DND-41 (cell line): ENCODE measurements at places on chromosomes 16 and 17.
A peak's percentile ranks its signal among the peaks of the same experiment; 100 is the strongest.

DNA sequence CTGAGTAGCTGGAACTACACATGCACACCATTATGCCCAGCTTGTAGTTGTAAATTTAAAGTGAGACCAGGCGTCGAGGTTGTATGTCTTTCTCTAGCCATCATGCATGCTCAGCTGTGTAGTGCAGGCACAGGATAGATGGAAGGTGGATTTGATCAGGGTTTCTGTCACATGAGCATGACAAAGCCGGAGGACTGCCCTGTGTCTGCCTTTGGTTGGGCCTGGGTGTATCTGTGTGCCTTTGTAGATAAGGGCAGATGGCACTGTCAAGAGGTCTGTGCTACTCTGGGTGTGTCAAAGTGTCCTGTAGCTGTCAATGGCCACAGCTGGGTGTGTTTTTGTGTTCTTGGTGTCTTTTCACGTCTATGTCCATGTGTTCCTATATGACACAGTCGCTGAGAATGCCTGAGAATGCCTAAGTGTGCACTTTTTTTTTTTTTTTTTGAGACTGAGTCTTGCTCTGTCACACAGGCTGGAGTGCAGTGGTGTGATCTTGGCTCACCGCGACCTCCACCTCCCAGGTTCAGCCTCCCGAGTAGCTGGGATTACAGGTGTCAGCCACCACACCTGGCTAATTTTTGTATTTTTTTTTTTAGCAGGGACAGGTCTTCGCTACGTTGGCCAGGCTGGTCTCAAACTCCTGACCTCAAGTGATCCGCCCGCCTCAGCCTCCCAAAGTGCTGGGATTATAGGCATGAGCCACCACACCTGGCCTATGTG lies 4.1 kb upstream of the NAGS start:
- DNase-seq, result no peak

DNA sequence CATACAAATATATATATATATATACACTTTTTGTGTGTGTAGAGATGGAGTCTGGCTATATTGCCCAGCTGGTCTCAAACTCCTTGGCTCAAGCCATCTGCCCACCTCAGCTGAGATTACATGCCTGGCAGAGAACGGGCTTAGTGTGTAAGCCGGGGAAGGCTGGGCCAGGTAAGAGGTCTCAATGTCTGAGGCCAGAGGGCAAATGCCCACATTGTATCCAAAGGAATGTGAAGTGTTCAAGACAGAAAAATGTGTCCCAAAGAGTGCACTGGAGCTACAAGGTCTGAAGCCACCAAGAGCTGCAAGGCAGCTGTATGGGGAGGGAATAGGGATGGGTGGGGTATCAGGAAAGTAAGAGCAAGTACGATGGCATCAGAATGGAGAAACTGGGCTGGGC lies 8.8 kb downstream of the CD2BP2 start:
- DNase-seq, result no peak

- no peak for DNase-seq
These were observed 809 bp upstream of the RAB34 start for GRCh38 chr17:28718333-28719020.

DNA sequence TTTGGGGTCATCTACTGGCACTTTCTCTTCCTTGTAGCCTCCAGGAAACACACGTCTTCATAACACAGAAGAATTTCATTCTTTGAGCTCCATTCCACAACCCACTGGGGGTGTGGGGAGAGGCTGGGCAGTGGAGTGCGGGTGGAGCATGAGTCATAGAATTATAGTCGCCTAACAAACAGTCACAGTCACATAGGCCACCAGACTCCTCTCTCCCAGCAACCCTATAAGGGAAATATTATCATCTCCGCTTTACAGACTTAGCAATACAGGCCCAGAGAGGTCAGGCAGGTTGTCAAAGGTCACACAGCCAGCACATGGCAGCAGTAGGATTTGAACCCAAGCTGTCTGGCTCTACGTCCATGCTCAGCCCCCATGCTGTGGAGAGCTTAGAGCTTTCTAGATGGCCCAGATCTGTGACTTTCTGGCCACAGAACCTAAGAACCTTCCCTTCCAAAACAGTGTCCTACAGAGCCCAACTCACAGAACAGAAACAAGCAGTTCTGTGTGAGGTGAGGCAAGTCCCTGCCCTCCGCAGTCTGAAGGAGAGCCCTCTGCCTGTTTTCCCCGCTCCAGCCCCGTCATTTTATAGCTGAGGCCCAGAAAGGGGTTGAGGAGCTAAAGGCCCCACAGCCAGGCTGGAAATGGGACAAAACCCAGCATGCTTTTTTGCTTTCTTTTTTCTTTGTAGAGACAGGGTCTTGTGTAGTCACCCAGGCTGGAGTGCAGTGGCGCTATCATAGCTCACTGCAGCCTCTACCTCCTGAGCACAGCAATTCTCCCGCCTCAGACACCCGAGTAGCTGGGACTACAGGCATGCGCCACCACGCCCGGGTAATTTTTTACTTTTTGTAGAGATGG lies 10.7 kb upstream of the LITAF start:
- no peak for DNase-seq

GRCh38 chr17:78993241-78993956 lies 13.7 kb upstream of the LGALS3BP start:
- peak; percentile 55 for DNase-seq

DNA sequence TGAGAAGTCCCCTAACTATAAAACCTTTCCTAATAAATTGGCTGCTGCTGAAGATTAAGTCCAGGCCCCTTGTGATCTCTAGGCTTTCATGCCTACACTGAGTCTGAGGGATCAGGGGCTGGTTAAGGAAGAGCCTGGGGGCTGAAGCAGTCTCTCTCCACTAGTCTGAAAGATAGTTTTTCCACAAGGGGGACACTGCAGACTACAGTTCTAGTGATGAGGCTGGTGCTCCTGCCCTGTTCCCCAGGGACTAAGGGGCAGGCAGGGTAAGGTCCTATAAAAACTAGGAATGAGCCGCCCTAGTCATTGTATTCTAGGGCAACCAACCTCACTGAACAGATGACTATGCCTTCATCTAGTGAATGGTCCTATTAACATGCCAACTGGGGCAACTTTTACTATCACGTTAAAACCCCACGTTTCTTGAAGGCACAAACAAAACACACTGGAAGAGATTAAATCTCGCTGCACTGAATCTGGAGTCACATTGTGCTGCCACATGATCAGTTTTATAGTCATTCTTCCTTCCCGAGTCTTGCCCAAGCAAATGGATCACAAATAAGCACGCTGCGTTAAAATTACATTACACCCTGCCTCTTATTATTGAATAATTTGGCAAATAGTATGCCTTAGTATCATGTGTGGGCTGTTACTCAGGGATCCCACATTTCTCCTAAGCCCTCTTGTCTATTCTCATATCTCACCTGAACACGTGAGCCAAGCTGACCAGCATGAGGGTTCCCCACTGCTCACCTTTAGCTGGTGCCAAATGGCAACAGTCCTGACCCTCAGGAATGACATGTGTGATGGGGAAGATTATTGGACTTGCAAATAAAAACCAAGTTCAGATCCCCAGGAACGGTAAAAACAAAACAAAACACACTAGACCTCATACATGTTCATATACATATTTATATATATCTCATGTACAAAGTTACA lies 95.4 kb upstream of the TOB1 start:
- no peak for DNase-seq

- no peak for DNase-seq
These were observed 14.3 kb upstream of the NUBP1 start for GRCh38 chr16:10729104-10730048.

GRCh38 chr16:82264756-82265155 lies 94.7 kb upstream of the MPHOSPH6 start:
- no peak for DNase-seq

DNA sequence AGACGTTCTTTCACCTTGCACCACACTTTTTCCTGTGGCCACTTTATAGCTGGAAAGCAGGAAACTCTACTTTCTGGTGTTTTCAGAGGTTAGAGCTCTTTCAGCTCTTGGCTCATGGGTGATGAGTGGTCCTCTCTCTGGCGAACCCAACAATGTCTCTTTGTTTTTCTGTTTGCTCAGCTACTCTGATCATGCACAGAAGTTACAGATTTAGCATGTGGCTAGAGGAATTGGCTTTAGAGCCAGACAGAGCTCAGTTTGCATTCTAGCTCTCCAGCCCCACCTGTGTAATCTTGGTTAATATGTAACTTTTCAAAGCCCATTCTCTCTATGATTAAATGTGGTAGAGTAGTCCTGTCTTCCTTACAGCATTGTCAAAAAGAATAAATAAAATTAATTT lies 225.2 kb downstream of the HAPSTR1 start:
- no peak for DNase-seq

DNA sequence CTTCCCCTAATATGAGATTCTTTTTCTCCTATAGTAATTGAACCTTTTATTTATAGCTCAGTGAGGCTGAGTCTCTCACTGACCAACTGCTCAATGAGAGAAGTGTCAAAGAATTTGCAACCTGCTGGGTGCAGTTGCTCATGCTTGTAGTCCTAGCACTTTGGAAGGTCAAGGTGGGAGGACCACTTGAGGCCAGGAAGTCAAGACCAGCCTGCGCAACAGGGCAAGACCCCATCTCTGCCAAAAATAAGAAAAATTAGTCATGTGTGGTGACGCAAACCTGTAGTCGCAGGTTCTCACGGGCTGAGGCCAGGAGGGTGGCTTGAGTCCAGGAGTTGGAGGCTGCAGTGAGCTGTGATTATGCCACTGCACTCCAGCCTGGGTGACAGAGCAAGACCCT lies 30.9 kb upstream of the CRYBA1 start:
- DNase-seq, result no peak

DNA sequence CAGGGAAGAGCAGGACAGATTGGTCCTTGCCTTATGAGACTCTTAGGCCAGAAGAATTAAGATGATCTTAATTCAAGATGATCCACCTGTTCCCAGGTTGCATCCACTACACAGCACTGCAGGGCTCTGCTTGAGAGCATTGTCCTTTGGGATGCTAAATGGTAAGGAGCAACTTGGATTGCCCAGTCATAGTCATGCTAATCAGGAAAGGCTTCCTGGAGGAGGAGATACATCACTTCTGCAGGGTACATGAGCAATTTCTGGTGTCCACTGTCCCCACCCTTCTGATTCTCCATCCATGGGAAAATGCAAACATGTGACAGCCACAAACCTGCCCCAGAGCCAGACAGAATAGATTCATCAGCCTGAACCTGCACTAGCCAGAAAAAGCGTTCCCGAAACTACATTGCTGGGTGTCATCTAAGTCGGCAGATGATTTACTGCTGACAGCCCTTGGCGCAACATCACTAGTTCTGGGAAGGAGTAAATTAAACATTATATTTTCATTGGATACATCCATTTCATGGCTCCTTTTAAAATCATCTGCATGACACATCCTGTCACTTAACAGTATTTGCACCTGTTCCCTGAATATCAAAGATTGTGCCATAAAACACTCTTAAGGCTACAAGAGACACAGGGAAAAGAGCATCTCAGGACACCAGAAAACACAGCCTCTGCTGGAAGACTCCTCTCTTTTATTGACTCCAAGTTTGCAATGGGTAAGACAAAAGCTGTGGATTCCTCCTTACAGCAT lies 282.2 kb downstream of the MAF start:
- DNase-seq, result no peak

DNA sequence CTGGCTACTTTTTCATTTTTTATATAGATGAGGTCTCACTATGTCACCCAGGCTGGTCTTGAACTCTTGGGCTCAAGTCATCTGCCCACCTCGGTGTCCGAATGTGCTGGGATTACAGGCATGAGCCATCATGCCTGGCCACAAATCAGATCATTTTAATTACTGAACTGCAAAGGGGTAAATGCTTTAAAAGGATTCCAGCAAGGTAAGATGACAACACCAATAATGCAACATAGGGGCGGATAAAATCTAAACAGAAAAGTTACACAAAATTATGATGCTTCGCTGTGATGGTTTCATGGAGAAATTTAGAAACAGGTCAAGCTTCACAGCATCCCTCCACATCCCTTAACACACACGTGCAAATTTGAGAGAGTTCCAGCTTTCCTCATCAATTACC lies 32.3 kb downstream of the AXIN1 start:
- DNase-seq, result no peak

GRCh38 chr17:48240562-48241130 lies 133.1 kb downstream of the SNX11 start:
- no peak for DNase-seq

GRCh38 chr16:58148526-58148925 lies 19.3 kb upstream of the CFAP20 start:
- no peak for DNase-seq

DNA sequence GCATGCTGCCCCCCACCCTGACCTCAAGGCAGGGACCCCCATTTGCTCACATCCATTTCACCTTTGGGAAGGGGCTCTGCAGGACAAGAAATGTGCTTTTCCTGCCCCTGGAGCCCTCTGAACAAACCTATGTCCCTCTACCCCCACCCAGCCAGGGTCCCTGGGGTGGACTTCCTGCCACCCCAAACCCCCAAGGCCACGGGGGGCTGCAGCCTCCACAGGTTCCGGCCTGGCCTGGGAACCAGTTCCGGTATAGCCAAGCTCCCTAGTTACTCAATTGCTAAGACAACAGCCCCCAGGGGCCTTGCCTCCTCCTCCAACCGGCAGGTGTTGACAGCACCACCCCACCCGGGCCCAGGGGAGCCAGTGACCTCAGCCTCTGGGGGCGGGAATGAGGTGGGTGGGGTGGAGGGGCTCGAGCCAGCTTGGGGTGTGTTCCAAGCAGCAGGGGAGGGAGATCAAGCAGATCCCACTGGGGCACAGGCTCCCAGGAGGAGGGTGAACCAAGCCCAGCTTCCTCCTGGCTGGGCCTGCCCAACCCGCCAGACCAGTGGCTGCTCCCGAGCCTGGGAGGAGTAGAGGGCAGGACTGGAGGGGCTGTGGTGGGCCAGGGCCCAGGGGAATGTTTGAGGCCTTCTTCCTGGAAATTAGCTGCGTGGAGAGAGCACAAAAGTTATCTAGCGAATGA lies 6.6 kb downstream of the PNMT start:
- no peak for DNase-seq

- DNase-seq, result no peak
These were observed 267.1 kb upstream of the ASIC2 start for GRCh38 chr17:33560165-33560564.

DNA sequence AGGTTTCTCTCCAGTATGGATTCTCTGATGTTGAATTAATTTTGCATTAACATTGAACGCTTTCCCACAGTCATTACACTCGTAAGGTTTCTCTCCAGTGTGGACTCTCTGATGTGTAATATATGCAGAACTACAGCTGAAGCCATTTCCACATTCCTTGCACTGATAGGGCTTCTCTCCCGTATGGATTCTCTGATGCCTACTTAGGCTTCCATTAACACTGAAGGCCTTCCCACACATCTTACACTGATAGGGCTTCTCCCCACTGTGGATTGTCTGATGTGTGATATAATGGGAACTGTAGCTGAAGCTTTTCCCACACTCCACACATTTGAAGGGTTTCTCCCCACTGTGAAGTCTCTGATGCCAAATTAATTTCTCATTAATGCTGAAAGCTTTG lies 7.2 kb upstream of the TLE7 start:
- no peak for DNase-seq

DNA sequence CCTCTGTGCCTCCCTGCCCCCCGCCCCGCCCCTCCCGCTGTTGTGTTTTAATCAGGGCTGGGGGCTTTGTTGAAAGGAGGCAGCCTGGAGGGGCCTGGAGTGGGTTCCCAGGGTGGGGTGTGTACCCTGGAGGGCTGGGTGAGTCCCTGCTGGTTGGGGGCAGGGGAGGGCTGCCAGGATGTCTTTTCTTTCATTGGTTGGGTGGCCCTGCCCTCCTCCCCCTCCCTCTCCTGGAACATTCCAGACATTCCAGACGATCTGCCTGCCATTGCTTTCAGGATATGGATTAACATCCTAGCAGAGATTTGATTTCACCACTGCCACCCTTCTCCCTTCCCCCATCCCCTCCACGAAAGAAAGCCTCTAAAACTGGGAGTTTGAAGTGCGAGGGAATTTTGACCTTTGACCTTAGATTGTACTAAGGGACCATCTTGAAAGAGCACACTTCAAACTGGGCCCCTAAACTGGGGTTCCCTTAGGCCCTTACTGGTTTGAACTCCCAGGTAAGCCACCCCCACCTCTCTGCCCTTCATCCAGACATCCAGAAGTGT lies 25.3 kb downstream of the IGF2BP1 start:
- no peak for DNase-seq
